ENCODE measurements at places on chromosomes 7 and 10. TPM values are rescaled to one million over a fixed set of nuclear protein-coding genes. Genes with fewer than 3 reads are reported as not detected.

Gene GBX1
- not detected for total RNA-seq

Gene LRRN3
- total RNA-seq, result 82.3 TPM

Gene ATRNL1
- 0.35 TPM for total RNA-seq

Gene RET
- 0.45 TPM for total RNA-seq

Gene UCMA
- total RNA-seq, result not detected

Gene GPR26
- total RNA-seq, result not detected

Gene VIPR2
- total RNA-seq, result 0.05 TPM

Gene CFAP43
- not detected for total RNA-seq

Gene CADPS2
- not detected for total RNA-seq

Gene CALHM2
- 93.4 TPM for total RNA-seq

Gene NSMCE4A
- total RNA-seq, result 60.3 TPM

Gene NAT16
- total RNA-seq, result not detected

Gene ARL4A
- 16.0 TPM for total RNA-seq

Gene HMX3
- not detected for total RNA-seq

Gene NFKB2
- 78.1 TPM for total RNA-seq

Gene MKX
- total RNA-seq, result not detected

Gene CFAP46
- total RNA-seq, result not detected

Gene ANKRD1
- total RNA-seq, result not detected

Gene ANKRD30A
- total RNA-seq, result not detected

Gene ADO
- 25.9 TPM for total RNA-seq

Data from activated CD8-positive, alpha-beta memory T cell treated with anti-CD3 and anti-CD28 coated beads, Interleukin-2, amount 10 ng/mL, durations not matched to agents 7 days and 5 days (primary cell).